ENCODE measurements at places on chromosomes 5 and 9. TPM values are rescaled to one million over a fixed set of nuclear protein-coding genes. Genes with fewer than 3 reads are reported as not detected.

GRCh38 chr9:127962278-127962677 is 18.5 kb downstream of the EEIG1 start:
- peaks cover 14% of the 10 kb centered on the region for H3K36me3 ChIP-seq
- H3K27me3 ChIP-seq, result no peaks in the 10 kb centered on the region
- H3K27ac ChIP-seq, result peak overlapping the region; percentile 77
- H3K4me3 ChIP-seq, result no peak overlapping the region
- H3K4me1 ChIP-seq, result peaks cover 48% of the 10 kb centered on the region

EIF4E1B gene
- not detected for total RNA-seq

GRCh38 chr5:167336161-167336560 is 955.3 kb upstream of the WWC1 start:
- H3K4me3 ChIP-seq, result no peak overlapping the region
- H3K27me3 ChIP-seq, result no peaks in the 10 kb centered on the region
- no peak overlapping the region for H3K27ac ChIP-seq
- no peaks in the 10 kb centered on the region for H3K36me3 ChIP-seq
- no peak for DNase-seq
- H3K4me1 ChIP-seq, result no peaks in the 10 kb centered on the region

PCDHB14 gene
- total RNA-seq, result 3.7 TPM

- H3K27me3 ChIP-seq, result no peaks in the 10 kb centered on the region
- DNase-seq, result no peak
- no peak overlapping the region for H3K4me3 ChIP-seq
These were observed 108.6 kb downstream of the TRIO start for GRCh38 chr5:14251733-14252132.

DNA sequence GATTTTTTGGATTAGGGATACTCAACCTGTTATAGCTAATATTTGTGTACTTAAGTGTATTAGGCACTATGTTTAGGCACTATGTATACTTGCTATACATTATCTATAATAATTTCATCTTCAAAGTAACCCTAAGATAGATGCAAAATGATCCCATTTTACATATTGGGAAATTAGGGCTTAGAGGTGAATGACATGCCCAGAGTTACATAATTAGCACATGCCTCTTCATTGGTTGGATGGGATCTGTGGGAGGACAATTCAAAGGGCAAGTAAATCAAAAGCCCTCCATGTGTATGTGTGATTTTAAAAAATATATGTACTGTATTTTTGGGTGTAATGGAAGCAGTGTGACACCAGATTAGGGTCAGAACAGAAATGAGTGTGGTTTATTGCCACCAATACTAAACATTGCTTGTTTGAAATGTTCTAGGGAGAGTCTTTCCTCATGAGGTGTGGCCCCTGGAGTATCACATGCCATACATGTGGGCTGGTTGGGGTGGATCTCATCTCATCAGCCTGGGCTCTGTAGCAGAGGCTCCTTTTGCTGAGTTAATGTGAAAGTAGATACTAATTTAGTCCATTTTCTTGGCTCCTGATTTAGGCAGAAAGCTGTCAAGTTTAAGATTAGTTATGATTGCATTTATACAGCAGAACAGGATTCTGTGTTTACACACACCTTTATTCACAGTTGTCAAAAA is 5.5 kb downstream of the C9orf85 start:
- H3K27ac ChIP-seq, result peak overlapping the region; percentile 76
- no peaks in the 10 kb centered on the region for H3K27me3 ChIP-seq
- DNase-seq, result no peak
- H3K4me1 ChIP-seq, result peaks cover 42% of the 10 kb centered on the region
- H3K4me3 ChIP-seq, result no peak overlapping the region

- DNase-seq, result no peak
- no peaks in the 10 kb centered on the region for H3K36me3 ChIP-seq
- no peak overlapping the region for H3K4me3 ChIP-seq
These were observed 53.9 kb upstream of the IL17B start for GRCh38 chr5:149432911-149433401.

DNA sequence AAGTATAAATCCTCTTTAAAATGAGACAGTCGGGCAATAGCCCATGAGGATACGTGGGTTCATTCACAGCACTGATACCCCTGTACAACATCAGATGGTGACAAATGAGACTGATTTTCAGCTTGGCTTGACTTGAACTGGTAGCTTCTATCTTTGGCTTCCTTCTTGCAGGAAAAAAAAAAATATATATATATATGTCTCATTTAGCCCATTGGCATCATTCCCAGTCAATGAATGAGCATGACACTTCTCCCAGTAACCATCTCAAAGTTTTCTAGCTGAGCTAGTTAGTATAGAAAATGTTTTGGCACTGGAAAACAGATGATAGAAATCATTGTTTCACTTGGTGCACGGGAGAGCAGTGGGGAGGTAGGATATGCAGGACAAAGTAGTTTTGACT is 222.5 kb upstream of the TAS2R1 start:
- H3K27ac ChIP-seq, result no peak overlapping the region
- H3K36me3 ChIP-seq, result no peaks in the 10 kb centered on the region
- no peaks in the 10 kb centered on the region for H3K4me1 ChIP-seq
- no peaks in the 10 kb centered on the region for H3K27me3 ChIP-seq
- H3K4me3 ChIP-seq, result no peak overlapping the region

PCDHGA5 gene
- total RNA-seq, result 0.39 TPM

NFIB gene
- total RNA-seq, result 76.4 TPM

- peaks cover 38% of the 10 kb centered on the region for H3K27me3 ChIP-seq
- no peaks in the 10 kb centered on the region for H3K36me3 ChIP-seq
- no peak overlapping the region for H3K4me3 ChIP-seq
- no peak overlapping the region for H3K27ac ChIP-seq
These were observed 307.0 kb upstream of the PANK3 start for GRCh38 chr5:168886157-168886556.

WNK2 gene
- 75.5 TPM for total RNA-seq

GRCh38 chr9:35395076-35395705 is 94.7 kb upstream of the RUSC2 start:
- no peak overlapping the region for H3K4me3 ChIP-seq
- peaks cover 4% of the 10 kb centered on the region for H3K4me1 ChIP-seq
- peaks cover 26% of the 10 kb centered on the region for H3K36me3 ChIP-seq
- H3K27ac ChIP-seq, result no peak overlapping the region
- peak; percentile 7 for DNase-seq
- no peaks in the 10 kb centered on the region for H3K27me3 ChIP-seq

Measured in type B pancreatic cell (in vitro differentiated cells).